Osteocyte (in vitro differentiated cells): ENCODE measurements at places on chromosomes 11 and 22. TPM values are rescaled to one million over a fixed set of nuclear protein-coding genes. Genes with fewer than 3 reads are reported as not detected.

UPK3A gene
- not detected in 2 replicates for total RNA-seq

SLC22A25 gene
- not detected in 2 replicates for total RNA-seq

- peaks cover 12% of the 10 kb centered on the region for H3K4me1 ChIP-seq
- DNase-seq = no peak
- peaks cover 5% of the 10 kb centered on the region for H3K36me3 ChIP-seq
- H3K27ac ChIP-seq = no peak overlapping the region
- no peak overlapping the region for H3K4me3 ChIP-seq
Observed at GRCh38 chr11:61781585-61781984, 10.8 kb downstream of the TMEM258 start.

DNA sequence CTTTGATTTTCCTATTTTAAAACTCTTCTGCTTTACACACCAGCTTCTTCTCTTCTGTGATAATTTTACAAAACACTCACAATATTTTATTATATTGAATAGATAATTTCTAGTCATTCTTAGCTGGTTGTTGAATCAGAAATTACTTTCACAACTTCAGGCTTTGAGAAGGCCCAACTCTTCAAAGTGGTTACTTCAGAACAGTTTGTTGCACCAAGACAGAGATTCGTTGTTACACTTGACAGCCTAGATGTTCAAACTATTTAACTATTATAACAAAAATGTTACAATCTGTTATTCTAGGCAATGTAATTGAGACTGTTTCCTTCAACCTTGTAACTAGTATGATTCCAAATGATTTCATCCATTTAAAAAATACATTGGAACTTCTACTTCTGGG is 333.2 kb upstream of the CHORDC1 start:
- no peak overlapping the region for H3K4me3 ChIP-seq
- H3K36me3 ChIP-seq = no peaks in the 10 kb centered on the region
- no peak for DNase-seq
- no peaks in the 10 kb centered on the region for H3K27me3 ChIP-seq

DNA sequence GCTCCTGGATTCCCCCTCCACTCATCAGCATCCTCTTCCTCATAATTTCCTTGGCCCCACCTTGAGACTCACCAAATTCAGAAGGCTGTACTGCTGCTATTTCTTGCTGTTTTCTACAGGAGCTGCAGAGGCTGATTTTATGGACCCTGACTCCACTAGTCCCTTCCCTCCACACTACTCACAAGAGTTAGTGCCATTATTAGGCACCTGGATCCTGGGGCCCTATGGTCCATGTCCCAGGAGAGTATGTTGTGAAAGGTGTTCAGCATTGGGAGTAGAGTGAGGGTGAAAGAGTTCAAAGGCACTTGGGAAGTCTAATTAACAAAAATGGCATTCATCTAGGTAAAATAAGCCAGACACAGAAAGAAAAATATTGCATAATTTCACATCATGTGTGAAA is at the start of gene OR56A4:
OR56A4 (minus strand) TSS at position 101 of the 400 bp plus-strand sequence. CDS start 3,954 bp downstream, outside the sequence.
- no peaks in the 10 kb centered on the region for H3K4me1 ChIP-seq
- no peaks in the 10 kb centered on the region for H3K36me3 ChIP-seq
- no peak for DNase-seq
- H3K27ac ChIP-seq = no peak within 1 kb of the TSS
- peaks cover 7% of the 10 kb centered on the region for H3K27me3 ChIP-seq

GRCh38 chr11:74670171-74670570 is 61.1 kb downstream of the CHRDL2 start:
- H3K4me3 ChIP-seq = no peak overlapping the region
- H3K36me3 ChIP-seq = no peaks in the 10 kb centered on the region
- H3K4me1 ChIP-seq = peaks cover 20% of the 10 kb centered on the region

DNA sequence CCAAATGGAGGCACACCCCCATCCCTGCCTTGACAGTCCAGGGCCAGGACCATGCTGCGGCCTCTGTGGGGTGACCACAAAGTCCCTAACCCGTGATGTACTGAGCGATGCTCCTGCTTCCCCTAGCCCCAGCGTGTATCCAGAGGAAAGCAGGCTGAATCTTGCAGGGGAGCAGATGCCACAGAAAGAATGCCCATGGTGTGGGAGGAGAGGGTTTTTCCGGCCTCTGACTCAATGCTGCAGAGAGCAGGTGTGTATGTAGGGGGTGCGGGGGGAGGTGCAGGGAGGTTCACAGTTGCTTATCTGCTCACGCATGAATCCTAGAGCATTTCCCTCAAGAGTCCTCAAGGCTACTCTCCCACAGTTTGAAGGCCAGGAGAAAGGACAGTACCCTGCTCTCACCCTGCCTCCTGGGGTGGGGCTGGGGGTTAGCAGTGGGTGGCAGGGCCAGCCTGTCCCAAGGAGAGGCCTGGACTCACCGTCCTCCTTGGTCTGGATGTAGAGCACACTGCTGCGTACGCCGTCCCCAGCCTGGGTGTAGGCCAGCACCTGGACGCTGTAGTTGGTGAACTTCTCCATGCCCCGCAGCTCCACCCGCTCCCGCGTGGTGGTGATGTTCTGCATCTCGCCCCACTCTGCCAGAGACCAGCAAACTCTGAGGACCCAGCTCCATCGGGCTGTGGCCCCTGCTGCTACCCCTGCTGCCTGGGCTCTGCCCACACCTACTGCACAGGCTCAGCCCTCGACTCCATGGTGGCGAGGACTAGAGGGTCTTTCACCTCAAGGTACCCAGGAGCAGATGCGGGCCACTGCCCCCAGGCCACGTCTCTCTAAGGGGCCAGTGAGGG is 130.8 kb downstream of the CEP164 start:
- no peak overlapping the region for H3K4me3 ChIP-seq
- no peaks in the 10 kb centered on the region for H3K36me3 ChIP-seq
- no peaks in the 10 kb centered on the region for H3K4me1 ChIP-seq
- H3K27me3 ChIP-seq = peaks cover 7% of the 10 kb centered on the region
- no peak for DNase-seq
